Fibroblast of skin of left biceps (primary cell): ENCODE measurements at places on chromosomes 7 and 10.
A peak's percentile ranks its signal among the peaks of the same experiment; 100 is the strongest.

GRCh38 chr7:66099551-66100407 is 14.9 kb upstream of the CRCP start:
- DNase-seq, result peak; percentile 69

GRCh38 chr10:33321516-33321915 is 13.0 kb downstream of the NRP1 start:
- DNase-seq, result no peak

GRCh38 chr7:22452142-22452959 is 47.6 kb downstream of the STEAP1B start:
- no peak for DNase-seq

- DNase-seq, result no peak
Measured at GRCh38 chr10:5159126-5159525, 25.8 kb downstream of the AKR1C8 start.

GRCh38 chr10:132965411-132966057 is 23.2 kb upstream of the CFAP46 start:
- no peak for DNase-seq

DNA sequence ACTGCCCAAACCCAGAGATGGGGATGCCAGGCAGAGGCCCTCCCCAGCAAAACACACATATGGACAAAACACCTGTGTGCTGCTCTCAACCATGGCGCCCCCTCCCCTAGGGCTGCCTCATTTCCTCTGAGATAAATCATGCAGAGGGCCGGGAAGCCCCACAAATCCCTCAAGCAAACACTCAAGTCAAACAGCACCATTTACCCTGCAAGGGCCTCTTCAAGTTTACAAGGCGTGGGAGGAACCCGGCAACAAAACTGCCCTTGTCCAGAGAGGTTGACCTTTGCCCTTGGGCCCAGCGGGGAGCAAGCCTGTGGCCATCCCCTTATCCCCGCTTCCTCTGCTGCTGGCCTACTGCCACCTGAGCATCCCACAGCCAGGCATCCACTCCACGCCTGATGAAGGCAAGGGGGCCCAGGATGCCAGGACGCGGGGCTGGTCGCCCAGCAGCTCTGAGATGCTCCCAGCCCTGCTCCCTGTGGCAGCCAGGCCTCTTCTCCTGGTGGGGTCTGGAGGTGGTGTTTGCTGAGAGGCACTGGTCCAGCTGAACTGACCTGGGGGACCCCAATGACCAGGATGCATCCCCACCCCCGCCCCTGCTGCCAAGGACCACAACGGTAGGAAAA is 77.4 kb downstream of the DLG5 start:
- DNase-seq, result no peak

DNA sequence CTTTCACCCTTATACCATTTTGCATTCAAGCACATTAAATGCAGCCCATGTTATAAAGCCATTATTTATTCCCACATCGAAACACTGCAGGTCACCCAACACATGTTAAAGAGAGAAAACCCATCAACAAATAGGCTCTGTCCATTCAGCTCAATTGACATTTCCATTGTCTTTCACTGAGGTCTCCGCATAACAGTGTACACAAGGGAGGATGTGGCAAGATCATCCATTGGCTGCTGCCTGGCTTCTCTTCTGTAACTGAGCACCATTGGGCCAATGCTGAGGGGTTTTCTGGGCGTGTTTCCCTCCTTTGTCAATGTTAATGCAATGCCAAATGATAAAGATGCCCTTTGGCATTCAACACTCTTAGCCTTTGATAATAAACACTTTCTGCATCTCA is 278.1 kb upstream of the SP4 start:
- DNase-seq, result no peak

DNA sequence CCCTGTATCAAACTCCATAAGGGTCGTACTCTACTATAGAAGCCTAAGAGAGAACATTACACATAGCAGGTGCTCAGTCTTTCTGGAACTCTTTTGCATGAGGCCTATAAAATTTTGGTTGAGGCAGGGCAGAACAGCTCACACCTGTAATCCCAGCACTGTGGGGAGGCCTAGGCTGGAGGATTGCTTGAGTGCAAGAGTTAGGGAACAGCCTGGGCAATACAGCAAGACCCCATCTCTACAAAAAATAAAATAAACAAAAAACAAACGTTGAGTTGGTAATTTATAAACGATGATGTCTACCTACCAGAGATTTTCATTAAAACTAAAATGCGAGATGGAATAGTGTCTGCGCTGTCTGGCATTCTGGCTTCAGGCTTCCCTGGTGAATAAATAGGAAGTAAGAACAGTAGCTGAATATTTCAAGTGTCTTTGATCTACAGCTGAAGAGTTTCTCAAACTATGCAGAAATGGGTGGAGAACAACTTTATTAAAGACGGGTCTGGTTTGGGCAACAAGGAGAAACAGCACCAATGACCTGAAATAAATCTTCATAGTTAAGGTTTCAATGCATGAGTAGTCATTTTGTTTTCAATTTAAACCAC is 774 bp downstream of the PON2 start:
- no peak for DNase-seq

DNA sequence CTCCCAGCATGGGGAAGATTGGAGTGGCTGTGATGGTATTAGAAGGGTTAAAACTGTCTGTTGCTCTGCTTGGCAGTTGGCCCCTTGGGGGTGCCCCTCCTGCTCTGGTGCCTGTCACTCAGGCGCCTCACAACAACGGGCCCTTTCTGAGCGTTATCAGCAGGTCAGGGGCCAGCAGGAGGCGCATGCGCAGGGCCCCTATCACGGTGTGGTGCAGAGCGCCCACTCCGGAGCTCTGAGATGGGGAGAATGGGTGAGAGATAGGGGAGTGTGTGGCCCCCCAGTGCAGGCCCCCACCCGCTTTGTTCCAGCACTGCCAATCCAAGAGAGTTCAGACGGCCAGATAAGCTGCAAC is 24.8 kb downstream of the GBX1 start:
- DNase-seq, result no peak

DNA sequence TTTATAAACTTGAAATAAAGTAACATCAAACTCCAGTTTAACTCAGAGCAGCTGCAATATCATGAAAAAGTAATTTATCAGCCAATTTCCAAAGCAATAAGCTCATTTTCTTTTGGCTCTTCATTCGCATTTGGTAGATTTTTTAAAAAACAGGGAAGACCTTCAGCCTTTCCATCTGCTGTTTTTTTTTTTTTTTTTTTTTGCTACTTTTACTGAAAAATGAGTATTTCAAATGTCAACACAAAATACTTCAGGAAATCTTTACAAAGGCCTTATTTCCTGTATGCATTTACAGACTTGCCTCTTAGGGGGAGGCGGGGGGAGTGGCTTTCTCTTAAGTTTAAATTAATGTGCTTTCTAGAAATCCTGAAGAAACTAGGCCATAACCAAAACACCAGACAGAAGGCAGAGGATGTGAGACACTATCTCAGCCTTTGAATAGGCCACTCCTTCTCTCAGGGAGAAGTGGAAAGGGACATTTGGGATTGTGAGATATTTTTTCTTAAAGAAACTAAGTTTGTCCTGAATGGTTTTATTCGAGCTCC is 91.8 kb downstream of the COL28A1 start:
- DNase-seq, result no peak

DNA sequence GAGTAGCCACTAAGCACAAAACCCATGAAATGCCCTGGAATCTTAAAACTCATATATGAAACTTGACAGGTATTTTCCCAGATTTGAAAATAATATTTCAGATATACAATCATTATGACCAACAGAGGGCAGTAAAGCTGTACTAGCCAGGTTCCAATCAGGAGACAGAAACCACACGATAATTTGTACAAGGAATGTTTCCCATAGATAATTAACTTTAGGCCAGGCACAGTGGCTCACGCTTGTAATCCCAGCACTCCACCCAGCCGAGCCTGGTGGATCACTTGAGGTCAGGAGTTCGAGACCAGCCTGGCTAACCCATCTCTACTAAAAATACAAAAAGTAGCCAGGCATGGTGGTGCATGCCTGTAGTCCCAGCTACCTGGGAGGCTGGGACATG is 31.0 kb upstream of the NUB1 start:
- DNase-seq, result no peak

DNA sequence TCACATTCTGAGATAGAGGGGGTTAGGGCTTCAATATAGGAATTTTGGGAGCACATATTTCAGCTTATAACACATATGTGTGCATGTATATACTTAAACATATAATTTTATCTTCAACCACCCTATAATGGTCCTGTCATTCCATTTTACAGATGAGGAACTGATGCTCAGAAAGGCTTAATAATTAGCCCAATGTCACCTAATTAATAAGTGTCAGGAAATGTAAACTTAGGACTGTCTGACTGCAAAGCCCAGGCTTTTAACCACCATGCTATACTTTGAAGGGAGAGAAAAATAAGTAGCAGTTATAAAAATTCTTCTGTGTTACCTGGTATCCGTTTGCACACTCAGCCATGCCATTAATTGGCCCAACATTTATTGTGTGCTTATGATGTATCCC is 172.6 kb downstream of the SKIDA1 start:
- no peak for DNase-seq

- DNase-seq, result no peak
Measured at GRCh38 chr7:4178916-4179687, 503.0 kb upstream of the FOXK1 start.
